Stimulated activated CD4-positive, alpha-beta T cell treated with anti-CD3 and anti-CD28 coated beads, Interleukin-1b, Interleukin-23, amount 100 ng/mL, for 24 hours (primary cell): ENCODE measurements at places on chromosomes 5 and 9.

DNA sequence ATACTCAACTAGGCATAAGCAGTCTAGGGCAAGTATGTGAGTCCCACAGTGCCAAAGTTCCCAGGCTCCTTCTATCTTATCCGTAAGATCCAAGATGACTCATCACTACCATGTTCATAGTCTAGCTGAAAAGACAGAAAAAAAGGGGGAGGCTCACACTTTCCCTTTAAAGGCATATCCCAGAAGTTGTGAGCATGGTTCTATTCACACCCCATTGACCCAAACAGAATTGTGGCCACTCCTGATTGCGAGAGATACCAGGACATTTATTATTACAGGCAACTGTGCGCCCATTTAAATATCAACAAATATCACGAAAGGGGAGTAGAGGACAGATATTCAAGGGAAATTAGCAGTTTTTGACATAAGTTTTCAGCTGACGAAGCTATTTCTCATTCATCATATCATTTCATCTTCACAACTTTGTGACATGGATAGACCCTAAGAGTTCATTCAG is 8.1 kb upstream of the PFDN1 start:
- no peak for DNase-seq

- DNase-seq, result no peak
These were observed 122.6 kb downstream of the SEMA6A start for GRCh38 chr5:116451905-116452450.

- no peak for DNase-seq
These were observed 233.1 kb downstream of the ADAMTSL1 start for GRCh38 chr9:18707061-18707461.

GRCh38 chr5:71482132-71482531 is 26.7 kb downstream of the BDP1 start:
- DNase-seq, result no peak

DNA sequence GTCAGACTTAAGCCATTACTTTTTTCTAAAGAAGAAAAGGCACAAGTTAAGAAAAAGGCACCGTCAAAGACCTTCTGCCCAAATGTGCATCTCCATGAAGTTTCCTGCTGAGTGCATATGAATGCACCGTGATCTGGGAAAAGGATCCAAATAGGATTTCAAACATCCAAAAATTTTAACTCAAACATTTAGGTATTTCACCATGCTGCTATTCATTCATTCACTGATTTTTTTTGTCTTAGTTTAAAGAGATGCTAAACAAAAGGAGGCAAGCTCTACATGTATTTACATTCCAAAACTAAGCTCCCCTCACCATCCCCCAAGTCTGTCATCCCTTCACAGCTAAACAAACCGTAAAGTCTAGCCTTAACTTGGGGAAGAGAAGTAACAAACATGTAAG is 291.9 kb downstream of the ARL15 start:
- no peak for DNase-seq
